IMR-90 (cell line): ENCODE measurements at places on chromosomes 4 and X. TPM values are rescaled to one million over a fixed set of nuclear protein-coding genes. Genes with fewer than 3 reads are reported as not detected.

DNA sequence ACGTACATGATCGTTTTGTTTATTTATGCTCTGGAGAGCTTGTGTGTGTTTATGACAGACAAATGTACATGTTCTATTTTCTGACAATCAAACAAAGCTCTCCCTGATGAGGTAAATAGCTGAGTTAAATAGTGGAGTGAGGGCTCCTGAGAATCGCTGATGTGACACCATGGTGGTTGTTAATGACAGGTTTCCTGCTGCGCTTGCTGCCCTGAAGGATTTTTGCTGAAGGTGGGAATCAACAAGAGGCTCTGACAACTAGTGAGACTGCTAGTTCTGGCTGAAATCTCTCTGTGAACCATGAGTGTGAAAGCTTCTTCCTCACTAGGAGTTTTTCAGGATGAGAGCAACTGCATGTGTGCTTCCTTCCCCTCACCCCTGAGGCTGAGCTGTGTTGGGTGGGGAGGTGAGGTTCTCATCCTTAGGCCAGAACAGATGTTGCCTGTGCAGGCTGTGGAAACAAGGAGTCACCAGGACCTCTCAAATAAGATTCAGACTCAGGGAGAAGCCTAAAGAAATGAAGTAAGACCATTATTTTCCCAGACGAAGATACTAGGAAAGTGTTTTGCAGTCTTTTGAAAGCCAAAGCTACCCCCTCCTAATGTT is 173.4 kb upstream of the JADE1 start:
- no peak for DNase-seq

GRCh38 chr4:151294833-151295496 is 18.0 kb downstream of the PRSS48 start:
- no peak for DNase-seq

DNA sequence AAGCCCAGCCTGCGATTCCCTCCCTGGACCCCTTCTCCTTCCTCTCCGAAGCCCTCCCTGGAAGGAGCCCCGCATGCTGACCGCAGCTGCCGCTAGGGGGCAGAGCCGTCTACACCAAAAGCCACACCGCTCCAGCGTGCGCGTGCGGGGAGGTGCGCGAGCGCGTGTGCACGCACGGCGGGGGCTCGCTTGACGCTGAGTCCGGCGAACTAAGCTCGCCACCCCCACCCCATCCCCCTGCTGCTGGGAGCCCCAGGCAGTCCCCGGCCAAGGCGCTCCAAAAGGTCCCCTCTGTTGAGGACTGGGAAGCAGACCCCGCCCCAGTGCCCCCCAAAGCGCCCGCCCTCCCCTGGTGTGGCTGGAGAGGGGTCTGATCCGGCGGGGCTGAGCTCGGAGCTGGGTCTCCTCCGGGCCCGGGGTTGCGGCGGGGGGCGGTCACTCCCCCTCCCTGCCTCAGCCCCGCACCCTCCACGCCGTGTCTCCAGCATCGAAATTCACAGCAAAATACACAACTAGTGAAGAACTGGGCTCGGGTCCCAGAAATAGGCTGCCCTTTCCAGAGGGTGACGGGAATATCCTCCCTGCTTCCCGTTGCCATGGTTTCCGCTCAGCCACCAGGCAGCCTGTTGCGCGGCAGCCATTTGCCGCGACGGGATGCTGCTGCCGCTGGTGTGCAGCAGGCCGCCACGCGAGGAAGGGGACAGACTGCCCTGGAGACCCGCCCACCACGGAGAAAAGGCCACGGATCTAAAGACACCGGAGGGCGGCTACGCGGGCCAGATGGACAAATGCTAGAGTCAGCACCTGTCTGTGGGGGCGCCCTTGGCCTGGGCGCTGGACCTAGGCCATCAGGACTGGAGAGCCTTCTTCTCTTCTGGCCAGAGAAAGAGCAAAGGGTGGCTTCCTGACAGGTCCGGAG is 11.2 kb upstream of the CCNQ start:
- DNase-seq: peak; percentile 65

GRCh38 chr4:1511441-1512041 is 105.3 kb upstream of the NKX1-1 start:
- DNase-seq: peak; percentile 36

DNA sequence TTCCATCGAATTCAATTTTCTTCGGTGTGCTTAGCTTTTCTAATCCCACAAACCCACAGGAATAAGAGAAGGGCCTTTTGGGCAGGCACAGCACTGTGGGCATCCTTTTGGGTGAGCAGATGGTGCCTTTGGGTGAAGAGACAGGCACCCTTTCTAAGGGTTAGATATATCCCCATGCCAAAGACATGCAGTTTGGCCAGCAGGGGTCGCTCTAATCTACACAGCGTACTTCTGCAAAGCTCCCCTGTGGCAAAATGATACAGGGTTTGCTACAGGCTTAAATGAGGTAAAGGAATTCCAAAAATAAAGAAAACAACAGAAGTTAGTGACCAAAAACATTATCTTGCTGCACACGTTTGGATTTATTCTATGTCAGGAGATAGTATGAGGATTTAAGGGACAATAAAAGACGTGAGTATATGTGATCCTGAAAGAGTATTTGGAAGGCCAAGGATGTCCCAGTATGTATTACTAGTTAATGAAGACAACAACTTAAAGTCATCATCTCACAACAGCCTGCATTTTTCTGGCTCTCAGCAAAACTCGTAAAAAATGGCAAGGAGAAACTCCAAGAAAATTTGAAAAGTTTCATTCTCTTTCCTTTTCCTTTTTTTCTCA is 49.5 kb downstream of the PHEX start:
- peak; percentile 63 for DNase-seq

GRCh38 chrX:121084903-121085611 is 37.6 kb downstream of the GLUD2 start:
- DNase-seq: no peak

DNA sequence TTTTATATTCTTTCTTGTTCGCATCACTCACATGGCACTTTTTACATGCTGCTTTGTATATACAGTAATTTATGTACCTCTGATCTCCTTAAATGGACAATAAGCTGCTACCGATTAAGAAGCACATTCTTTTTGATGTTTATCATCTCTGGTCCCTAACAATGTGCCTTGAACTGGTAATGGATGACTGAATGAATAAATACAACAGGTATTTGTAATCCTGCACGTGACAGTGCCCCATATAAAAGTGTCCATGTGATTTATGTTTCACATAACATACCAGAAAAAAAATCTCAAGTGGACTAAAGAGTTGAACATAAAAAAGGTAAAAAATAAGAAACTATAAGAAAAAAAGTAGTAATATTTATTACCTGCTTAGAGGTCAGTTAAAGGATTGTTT is 7.7 kb upstream of the SLAIN2 start:
- no peak for DNase-seq

DNA sequence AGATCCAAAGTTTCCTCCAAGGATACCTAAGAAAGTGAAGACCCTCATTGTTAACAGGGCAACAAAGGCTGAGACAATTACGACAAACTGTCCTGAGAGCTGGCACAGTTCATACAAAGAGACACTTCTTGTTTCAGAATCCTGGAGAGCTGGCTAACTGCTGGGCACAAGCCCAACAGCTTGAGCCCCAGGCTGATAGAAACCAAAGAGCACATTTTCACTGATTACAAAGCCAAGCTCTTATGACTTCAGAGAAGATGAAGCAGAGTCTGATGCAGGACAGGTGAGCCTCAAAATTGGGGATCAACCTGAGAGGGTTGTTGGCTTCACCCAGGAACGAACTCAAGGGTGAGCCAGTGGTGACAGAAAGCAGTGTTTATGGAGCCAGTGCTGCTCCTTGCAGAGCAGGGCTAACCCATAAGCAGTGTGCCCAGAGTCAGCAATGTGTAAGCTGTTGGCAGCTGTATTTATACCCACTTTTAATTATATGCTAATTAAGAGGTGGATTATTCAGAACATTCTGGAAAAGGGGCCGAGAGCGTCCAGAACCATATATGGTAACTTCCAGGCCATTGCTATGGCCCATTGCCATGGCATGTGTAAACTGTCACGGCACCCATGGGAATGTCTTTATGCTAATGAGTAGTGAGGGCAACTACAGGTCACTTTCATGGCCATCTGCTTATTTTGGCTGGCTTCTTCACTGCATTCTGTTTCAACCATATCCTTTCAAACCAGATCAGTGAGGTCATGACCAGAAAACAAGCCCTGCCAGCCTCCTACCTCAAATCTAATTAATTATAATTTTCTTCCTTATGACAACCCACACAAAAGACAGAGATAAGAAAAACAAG is 183.7 kb downstream of the EVC2 start:
- DNase-seq: peak; percentile 57

- DNase-seq: peak; percentile 79
These were observed at the start of gene SMIM10 for GRCh38 chrX:134990801-134991481. Gene SMIM10, plus strand, starts transcription at chrX:134990991. Its CDS starts 105 bp downstream, at chrX:134991096.

GRCh38 chr4:176660561-176660960 is 132.2 kb downstream of the VEGFC start:
- DNase-seq: no peak

GRCh38 chrX:135477576-135477975 is 42.9 kb upstream of the INTS6L start:
- peak; percentile 49 for DNase-seq

DNA sequence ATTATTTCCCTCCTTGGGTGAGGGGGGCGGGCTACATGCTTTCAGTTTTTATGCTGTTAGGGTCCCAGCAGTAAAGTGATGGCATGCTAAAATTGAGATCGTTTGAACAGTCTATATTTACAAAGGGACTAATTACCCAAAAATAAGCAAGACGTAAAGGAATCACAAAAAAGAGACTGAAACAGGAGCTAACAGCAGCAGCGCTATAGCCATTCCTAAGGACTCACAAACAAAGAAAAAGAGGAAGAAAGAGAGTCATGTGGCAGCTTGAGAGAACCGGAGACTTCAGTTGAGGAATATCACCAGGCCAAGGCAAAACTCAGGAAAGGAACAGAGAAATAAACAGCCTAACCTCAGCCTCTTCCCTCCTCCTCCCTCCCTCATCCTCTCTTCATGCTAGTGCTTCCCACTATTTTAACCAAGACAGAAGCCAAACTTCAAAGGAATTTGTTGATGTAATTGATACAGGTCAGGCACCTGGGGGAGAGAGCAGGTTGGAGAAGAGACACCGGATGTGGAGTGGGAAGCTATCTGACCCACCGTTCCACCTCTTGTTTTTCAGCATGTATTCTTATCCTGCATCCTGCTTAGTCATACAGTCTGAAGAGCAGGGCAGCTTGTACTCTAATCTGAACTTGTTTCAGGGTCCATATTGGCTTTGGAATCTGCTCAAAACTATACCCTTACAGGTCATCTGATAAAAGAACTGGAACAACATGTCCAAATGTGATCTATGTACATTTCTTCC is 383.7 kb downstream of the NAF1 start:
- DNase-seq: no peak

- no peak for DNase-seq
These were observed 995.1 kb upstream of the INTU start for GRCh38 chr4:126637706-126638105.

DNA sequence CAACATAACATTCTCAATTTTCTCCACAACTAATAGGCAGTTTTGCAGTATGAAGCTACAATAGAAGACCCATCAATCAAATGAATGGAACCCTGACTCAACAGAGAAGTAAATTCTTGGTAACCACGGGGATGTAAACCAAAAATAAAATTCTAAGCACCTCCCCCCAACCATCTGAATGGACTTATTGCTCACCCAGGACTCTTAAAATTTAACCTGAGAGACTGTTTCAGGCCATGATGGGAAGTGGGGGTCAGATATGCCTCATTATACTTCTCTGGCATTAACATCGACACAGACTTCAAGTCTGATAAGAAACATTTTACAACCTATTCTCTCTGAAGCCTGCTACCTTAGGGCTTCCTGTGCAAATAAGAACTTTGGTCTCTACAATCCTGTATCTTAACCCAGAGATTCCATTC is 620.9 kb downstream of the TLL1 start:
- no peak for DNase-seq

- peak; percentile 57 for DNase-seq
These were observed 26.4 kb upstream of the ELOVL6 start for GRCh38 chr4:110224812-110225211.

- no peak for DNase-seq
These were observed 18.0 kb downstream of the PNMA6F start for GRCh38 chrX:153303276-153304262.

GRCh38 chrX:150570512-150570911 is 2.1 kb downstream of the MTM1 start:
- no peak for DNase-seq

DNA sequence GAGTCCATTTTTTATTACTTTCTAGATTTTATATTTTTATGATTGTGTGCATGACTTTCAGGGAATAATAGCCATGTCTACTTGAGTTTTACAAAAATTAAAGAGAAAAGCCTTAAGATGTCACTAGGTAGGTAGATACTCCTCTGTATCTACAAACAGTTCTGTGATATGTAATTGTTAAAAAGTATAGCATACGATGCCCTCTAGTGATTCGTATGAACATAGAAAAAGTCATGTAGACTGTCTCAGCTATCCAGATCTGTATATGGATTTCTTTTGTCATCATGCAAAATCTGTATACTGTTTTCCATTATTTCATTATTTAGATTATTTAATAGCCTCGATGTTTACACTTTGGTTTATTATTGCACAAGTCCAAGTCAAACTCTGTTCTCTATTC is 856.6 kb downstream of the CENPC start:
- DNase-seq: peak; percentile 9

- DNase-seq: no peak
These were observed 186.3 kb upstream of the INTU start for GRCh38 chr4:127446427-127446885.

GRCh38 chr4:2070421-2071251 is 11.5 kb downstream of the NAT8L start:
- DNase-seq: no peak

GRCh38 chr4:65651751-65652150 is 18.5 kb downstream of the EPHA5 start:
- DNase-seq: no peak

- DNase-seq: no peak
These were observed 77.9 kb downstream of the DCTD start for GRCh38 chr4:182839256-182839655.

- DNase-seq: peak; percentile 74
These were observed 93.2 kb upstream of the FAM47B start for GRCh38 chrX:34849371-34849770.

GRCh38 chr4:66602622-66603021 is 932.3 kb upstream of the EPHA5 start:
- DNase-seq: no peak

- no peak for DNase-seq
These were observed 455.1 kb downstream of the PACRGL start for GRCh38 chr4:21155367-21155766.

MXRA5 gene
- 1.1 TPM in 2 replicates for total RNA-seq

GYG2 gene
- 9.2 and 13.1 TPM in 2 replicates for total RNA-seq

PRRG3 gene
- not detected in 2 replicates for total RNA-seq

TLR1 gene
- 1.1 TPM in 2 replicates for total RNA-seq

VEGFC gene
- 22.9 and 26.9 TPM in 2 replicates for total RNA-seq

FOXR2 gene
- total RNA-seq: not detected in 2 replicates

CHST7 gene
- 2.9 and 3.3 TPM in 2 replicates for total RNA-seq

RPS6KA6 gene
- total RNA-seq: 6.8 and 9.4 TPM in 2 replicates

NPNT gene
- total RNA-seq: not detected in 2 replicates

KLB gene
- total RNA-seq: not detected in 2 replicates

ALPK1 gene
- total RNA-seq: 7.9 and 8.6 TPM in 2 replicates

ADGRG4 gene
- not detected in 2 replicates for total RNA-seq

NWD2 gene
- total RNA-seq: not detected in 2 replicates

SLC6A14 gene
- not detected in 2 replicates for total RNA-seq
